A549 (cell line): ENCODE measurements at places on chromosomes 4 and X.

- DNase-seq = no peak
Observed at GRCh38 chr4:173543266-173543665, 13.2 kb upstream of the HAND2 start.

GRCh38 chr4:85808104-85808503, 333.2 kb downstream of the ARHGAP24 start:
- DNase-seq = no peak

- no peak for DNase-seq
Observed at GRCh38 chrX:20418379-20419150, 151.9 kb upstream of the RPS6KA3 start.

- no peak for DNase-seq
Observed at GRCh38 chr4:184873054-184873453, 47.3 kb upstream of the ACSL1 start.

- no peak for DNase-seq
Observed at GRCh38 chr4:55445921-55446577, 50.3 kb downstream of the TMEM165 start.

GRCh38 chr4:158999166-158999682, 103.7 kb upstream of the RAPGEF2 start:
- no peak for DNase-seq

GRCh38 chr4:121696581-121697461, at the start of gene ANXA5:
ANXA5 (minus strand) TSS chr4:121696980; CDS start chr4:121696589, 391 bp downstream.
- peak; percentile 42 for DNase-seq

- no peak for DNase-seq
Observed at GRCh38 chrX:155235891-155236290, 19.6 kb downstream of the VBP1 start.

GRCh38 chrX:111040377-111041017, 55.5 kb upstream of the PAK3 start:
- DNase-seq = peak; percentile 11

DNA sequence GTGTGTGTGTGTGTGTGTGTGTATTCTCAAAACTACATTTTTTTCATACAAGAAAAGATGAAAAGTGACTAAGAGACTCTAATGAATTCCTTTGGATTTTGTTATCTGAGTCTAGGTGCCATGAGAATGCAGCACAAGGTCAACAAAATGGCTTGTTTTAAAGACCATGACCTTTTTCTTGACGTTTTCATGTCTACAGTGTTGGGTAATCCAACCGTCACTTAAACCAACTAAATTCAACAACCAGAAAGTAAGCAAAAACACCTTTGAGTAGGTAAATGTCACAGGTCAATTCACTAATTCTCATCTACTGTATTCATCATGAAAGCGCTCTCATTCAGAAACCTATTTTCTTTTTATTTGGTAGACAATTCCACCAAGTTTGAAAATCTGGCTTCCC, 3.1 kb downstream of the SMARCA1 start:
- no peak for DNase-seq

DNA sequence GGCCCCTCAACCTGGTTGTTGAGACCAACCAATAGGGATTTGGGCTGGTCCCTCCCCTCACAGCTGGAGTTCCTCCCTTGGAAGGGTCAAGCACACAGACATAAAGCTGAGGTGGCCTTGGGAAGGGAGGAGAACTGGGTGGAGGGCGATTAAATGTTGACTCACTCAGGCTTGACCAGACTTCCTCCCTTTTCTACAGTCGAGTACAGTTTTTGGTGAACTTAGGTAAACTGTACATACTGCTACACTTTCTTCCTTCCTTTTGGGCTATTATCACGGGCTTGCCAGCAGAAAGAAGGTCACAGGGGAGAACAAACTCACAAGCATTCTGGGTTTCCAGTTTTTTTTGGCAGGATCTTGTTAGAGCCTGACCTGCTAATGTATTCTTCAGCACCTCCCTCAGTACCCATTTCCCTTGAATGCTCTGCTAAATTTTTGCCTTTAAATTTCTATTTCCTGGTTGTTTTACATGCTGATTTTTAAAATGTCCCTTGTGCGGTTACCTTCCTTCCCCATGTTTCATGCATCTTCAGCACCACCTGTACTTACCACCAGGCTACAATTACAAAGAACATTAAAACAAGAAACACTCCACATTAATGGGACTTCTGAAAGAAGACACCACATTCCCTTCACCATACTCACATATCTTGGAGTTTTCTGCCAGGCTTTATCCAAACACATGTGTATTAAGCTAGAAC, 135.2 kb upstream of the RASGEF1B start:
- no peak for DNase-seq

- DNase-seq = no peak
Observed at GRCh38 chr4:44869985-44870384, 143.6 kb upstream of the GNPDA2 start.
